ENCODE measurements at places on chromosomes 4 and X. TPM values are rescaled to one million over a fixed set of nuclear protein-coding genes. Genes with fewer than 3 reads are reported as not detected.

- no peak for DNase-seq
Observed at GRCh38 chr4:177116161-177116560, 193.5 kb upstream of the NEIL3 start.

- peak; percentile 64 for DNase-seq
Observed at GRCh38 chr4:73776321-73776729, 36.0 kb downstream of the CXCL8 start.

GRCh38 chrX:37470711-37471110 is 100.8 kb upstream of the LANCL3 start:
- no peak for DNase-seq

DNA sequence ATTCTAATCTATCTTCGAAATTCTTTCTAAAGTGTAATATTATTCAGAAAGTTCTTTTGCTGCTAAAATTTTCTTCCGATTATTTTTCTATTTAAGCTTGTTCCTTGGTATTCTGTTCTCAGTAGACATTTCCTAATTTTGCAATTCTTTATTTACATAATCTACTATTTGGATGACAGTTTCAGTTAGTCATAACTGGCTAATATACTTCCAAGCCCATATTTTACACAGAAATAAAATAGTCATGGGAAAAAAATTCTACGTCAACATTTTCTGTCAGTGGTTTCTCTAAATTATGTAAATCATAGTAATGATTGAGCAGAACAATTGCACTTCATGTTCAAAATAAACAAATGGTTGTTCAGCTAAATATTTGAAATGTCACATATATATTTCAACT is 178.0 kb upstream of the ANKRD50 start:
- no peak for DNase-seq

GRCh38 chrX:150270622-150271021 is 92.5 kb upstream of the MAMLD1 start:
- DNase-seq: peak; percentile 65

GRCh38 chr4:55912249-55912648 is 36.5 kb upstream of the CEP135 start:
- DNase-seq: no peak

DNA sequence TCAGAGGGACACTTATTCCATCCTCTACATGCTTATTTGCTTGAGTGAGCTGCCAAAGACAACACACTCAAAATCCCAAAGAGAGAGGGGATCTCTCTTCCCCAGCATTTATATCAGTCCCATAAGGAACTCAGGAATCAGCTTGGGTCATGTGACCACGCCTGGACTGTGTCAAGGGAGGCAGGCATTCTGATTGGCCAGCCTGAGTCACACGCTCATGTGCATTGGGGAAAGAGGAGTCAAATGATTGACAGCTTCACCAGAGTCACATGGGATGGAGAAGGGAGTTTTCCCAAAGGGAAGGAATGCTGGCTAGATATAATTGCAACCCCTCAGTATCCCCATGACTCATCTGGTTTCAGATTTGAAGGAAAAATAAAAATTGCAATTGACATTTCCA is 49.0 kb downstream of the RWDD4 start:
- no peak for DNase-seq

- DNase-seq: peak; percentile 45
Observed at GRCh38 chrX:40734971-40735324, 394 bp downstream of the MED14 start.

GRCh38 chrX:68112321-68112720 is 321.0 kb downstream of the OPHN1 start:
- DNase-seq: no peak

DNA sequence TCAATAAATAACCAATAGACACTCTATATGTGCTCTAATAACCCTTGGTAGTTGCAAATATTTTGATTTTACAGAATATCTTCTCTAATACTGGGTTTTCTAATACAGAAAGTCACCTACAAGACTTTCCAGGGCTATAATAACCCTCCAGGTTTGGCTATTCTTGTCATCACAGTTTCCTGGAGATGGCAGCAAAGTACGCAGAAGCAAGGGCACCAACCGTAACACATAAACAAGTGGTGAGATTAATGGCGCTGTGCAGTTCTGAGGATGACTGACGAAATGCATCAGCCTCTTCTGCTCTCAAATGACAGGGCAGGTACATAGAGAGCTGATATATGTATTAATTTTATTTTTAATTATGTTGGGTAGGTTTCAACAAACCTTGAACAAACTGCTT is 122.4 kb downstream of the C4orf33 start:
- DNase-seq: no peak

Gene CSAG1
- not detected for total RNA-seq

Gene PNCK
- total RNA-seq: not detected

Gene IL1RAPL1
- not detected for total RNA-seq

Gene HELT
- total RNA-seq: not detected

Gene LNX1
- 7.0 TPM for total RNA-seq

Gene WDR17
- 0.23 TPM for total RNA-seq

Gene SCOC
- total RNA-seq: 18.5 TPM

Gene SULT1B1
- 31.0 TPM for total RNA-seq
